ENCODE measurements at places on chromosomes 5 and 9. TPM values are rescaled to one million over a fixed set of nuclear protein-coding genes. Genes with fewer than 3 reads are reported as not detected.

DNA sequence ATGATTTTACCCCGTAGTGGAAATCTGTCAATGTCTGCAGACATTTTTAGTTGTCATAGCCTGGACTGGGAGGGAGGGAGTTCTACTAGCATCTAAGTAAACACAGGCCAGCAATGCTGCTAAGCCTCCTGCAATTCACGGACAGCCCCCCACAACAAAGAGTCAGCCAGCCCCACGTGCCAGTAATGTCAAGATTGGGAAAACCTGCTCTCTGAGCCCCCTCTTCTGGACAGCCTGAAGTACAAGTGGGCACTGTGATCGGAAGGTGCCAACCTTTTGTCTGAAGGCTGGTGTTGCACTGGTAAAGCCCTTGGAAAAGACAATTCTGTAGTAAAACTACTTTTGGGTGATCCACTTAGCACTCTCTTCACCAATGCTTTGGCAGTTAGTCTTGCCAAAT, 154.5 kb downstream of the TARS1 start:
- peak; percentile 3 for DNase-seq

- DNase-seq: no peak
Measured at GRCh38 chr9:4994166-4994890, 9.3 kb downstream of the JAK2 start.

Gene SLC34A1
- total RNA-seq: not detected

DNA sequence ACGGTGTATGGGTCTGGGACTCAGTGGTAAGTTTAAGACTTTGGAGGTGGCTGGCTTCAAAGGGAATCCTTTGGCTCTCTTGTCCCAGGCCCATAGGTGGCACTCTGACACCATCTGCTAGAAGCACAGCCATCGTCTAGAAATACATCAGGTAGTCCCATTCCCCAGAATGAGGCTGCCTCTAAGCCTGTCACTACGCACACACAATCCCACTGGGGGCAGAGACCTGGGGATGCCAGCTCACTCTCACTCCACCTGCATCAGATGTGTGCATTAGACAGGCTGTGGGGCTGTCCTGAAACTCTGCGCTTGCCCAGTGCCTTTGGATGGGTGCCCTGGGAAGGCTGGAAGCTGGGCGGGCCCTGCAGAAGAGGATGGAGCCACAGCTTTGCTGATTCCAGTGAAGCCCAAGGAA, 127.5 kb upstream of the PANK3 start:
- peak; percentile 54 for DNase-seq

DNA sequence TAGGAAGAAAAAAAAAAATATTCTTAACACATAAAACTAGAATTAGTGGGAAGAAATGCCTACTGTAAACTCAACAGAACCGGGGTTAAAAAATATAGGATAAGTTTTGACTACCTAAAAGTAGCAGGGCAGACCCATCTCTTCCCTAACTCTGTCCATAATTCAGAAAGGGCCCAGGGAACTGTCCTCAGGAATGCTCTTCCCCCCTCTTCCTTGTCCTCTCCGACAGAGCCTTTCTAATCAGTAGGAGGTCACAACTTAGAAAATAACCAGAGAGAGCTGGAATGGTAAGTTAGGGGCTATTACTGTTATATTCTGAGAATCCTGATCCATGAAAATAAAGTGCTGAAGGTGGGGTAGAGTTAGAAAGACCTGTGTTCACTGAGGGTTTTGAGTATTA, 22.2 kb downstream of the PIK3R1 start:
- no peak for DNase-seq

Gene SIT1
- not detected for total RNA-seq

Gene WHRN
- 0.20 TPM for total RNA-seq

DNA sequence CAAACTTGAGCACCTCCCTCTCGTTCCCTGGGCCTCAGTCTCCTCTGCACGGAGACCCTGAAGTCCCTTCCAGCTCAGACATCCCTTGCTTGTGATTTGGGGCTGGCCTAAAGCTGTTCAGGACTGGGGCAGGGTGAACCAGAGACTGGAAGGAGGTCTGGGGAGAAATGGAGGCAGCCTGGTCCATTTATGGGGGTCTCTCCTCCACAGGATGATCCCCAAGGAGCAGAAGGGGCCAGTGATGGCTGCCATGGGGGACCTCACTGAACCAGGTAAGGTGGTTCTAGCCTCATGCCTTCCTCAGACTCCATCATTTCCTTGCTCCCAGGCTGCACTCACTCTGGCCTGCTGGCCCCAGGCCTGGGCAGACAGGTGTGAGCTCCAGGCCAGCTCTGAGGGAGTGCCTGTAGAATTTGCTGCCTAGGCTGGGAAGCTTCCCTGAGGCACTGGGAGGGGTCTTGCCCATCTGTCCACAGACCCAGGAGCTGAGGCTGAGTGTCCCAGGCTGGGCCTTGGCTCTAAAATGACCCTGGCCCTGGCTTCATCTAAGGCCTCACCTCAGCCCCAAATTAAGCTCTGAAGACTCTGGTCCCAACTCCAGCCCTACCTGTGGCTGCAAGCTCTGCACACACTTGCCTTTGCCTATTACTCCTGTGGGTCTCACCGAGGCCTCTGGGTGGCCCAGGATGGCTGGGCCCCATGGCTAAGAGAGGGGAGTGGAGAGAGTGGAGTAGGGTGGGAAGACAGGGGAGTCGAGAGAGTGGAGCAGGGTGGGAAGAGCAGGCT, 1.9 kb downstream of the MYOZ3 start:
- no peak for DNase-seq

DNA sequence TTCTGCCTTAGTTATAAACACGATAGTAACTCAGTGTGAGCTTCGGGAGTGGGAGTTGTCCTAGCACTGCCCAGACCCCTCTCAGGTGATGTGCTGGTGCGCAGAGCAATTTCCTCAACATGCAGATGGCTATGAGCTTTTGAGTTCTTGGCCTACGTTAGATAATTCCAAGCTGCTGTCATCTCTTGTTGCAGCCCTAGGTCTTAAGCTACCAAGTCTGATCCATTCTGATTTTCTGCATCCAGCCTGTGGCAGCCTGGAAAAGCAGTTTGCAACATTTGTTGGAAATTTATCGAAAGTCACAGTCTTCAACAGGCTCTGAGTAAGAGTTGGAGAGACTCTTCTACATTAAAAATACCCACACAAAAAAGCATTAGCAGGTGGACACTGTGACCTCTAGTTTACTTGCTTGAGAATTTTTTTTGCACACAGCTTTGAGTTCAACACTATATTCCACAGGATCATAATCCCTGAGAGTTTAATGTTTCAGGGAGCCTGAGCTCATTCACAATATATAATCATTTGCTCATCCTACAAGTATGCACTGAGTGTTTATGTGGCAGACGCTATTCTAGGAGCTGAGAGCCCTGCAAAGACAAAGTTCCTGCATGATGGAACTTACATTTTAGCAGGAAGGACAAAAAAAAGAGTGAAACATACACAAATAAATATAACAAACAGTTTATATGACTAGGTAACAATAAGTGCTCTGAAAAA, 91.6 kb downstream of the UBE2QL1 start:
- DNase-seq: no peak

Gene OR1Q1
- not detected for total RNA-seq

GRCh38 chr5:37723162-37723961, 116.5 kb downstream of the GDNF start:
- DNase-seq: no peak

GRCh38 chr5:154966874-154967273, 26.0 kb downstream of the MRPL22 start:
- no peak for DNase-seq

Gene PKD2L2
- total RNA-seq: not detected

GRCh38 chr9:6024035-6024554, 8.7 kb upstream of the RANBP6 start:
- DNase-seq: peak; percentile 16

DNA sequence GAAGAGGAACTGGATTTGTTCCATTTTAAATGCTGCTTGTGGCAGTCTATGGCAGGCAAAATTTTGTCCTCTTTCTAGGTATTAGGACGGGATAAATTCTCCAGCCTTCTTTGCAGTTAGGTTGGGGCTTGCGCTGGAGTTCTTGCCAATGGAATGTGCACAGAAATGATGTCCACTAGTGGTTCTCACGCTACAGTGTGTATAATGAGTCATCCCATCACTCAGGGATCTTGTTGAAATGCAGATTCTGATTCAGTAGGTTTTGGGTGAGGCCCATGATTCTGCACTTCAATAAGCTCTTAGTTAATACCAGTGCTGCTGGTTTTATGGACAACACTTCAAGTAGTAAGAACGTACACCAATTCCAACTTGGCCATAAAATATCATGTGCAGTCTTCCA, 317.6 kb upstream of the KLF4 start:
- no peak for DNase-seq

DNA sequence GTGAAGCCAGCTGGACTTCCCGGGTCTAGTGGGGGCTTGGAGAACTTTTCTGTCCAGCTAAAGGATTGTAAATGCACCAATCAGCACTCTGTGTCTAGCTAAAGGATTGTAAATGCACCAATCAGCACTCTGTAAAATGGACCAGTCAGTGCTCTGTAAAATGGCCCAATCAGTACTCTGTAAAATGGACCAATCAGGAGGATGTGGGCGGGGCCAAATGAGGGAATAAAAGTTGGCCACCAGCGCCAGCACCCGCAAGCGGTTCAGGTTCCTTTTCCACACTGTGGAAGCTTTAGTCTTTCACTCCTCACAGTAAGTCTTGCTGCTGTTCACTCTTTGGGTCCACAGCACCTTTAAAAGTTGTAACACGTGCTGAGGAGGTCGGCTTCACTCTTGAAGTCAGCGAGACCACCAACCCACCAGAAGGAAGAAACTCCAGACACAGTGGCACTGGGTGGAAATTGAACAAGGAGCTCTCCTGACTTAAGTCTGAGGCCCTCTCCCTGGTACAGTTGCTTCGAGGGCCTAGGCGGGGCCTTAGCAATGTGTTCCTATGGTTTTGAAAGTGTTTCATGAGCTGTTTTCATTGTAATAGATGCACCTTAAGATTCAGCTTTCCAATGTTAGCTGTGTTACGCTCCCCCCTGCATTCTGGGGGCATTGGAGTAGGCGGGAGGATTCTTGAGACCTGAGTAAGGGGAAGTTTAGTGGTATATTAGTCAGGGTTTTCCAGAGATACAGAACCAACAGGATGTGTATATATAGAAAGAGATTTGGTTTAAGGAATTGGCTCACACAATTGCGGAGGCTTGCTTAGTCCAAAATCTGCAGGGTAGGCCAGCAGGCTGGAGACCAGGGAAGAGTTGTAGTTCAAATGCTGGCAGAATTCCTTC, 21.5 kb upstream of the MYO10 start:
- no peak for DNase-seq

DNA sequence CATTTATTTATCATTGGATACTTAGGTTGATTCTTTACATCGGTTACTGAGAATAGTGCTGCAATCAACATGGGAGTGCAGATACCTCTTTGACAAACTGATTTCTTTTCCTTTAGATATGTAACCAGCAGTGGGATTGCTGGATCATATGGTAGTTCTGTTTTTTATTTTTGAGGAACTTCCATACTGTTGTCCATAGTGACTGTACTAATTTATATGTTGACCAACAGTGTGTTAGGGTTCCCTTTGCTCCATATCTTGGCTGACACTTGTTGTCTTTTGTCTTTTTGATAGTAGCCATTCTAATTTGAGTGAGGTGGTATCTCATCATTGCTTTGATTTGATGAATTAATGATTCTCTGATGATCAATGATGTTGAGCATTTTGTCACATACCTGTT, 137.3 kb upstream of the PITX1 start:
- DNase-seq: no peak

GRCh38 chr5:355379-355935, 33.9 kb downstream of the AHRR start:
- peak; percentile 40 for DNase-seq

- DNase-seq: peak; percentile 51
Measured at GRCh38 chr5:94524841-94525697, 93.3 kb downstream of the KIAA0825 start.

Gene UBE2QL1
- total RNA-seq: under 0.01 TPM

DNA sequence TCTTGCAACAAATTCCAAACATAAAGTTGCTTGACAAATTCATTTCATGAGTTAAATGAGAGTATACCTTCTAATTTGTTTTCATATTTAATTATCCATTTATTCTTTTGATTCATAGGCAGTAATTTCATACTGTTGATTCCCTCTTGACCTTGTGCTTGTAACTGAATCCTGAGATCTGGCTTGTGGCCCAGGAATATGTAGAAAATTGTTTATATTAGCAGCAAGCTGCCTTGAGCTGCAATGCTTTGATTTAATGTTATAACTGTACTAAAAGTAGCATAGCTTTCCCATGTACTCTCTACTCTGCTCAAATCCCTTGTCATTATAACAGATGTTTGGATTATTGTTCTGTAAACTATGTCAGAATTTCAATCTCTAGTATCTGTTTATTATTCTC, 780.7 kb downstream of the NR2F1-AS1 start:
- no peak for DNase-seq

Gene BHMT2
- total RNA-seq: 7.7 TPM

DNA sequence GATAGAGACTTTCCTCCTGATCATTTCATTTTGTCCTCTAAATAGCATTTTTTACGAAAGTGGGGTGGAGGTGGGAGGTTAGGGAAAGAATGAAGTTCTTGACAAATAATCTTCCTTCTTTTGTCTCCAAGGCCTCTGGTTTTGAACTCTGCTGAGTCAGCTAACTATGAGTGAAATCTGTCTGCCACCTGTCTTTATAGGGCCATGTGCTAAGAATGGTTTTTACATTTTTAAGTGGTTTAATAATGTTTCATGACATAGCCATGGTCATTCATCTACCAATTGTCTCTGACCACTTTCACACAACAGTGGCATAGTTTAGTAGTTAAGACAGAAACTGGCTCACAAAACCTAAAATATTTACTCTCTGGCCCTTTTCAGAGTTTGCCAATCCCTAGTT, 7.6 kb downstream of the MAN2A1 start:
- DNase-seq: no peak

GRCh38 chr9:15961217-15961616, 408.4 kb downstream of the CCDC171 start:
- DNase-seq: no peak

GRCh38 chr5:55535199-55535905, 588 bp upstream of the PLPP1 start:
- no peak for DNase-seq

DNA sequence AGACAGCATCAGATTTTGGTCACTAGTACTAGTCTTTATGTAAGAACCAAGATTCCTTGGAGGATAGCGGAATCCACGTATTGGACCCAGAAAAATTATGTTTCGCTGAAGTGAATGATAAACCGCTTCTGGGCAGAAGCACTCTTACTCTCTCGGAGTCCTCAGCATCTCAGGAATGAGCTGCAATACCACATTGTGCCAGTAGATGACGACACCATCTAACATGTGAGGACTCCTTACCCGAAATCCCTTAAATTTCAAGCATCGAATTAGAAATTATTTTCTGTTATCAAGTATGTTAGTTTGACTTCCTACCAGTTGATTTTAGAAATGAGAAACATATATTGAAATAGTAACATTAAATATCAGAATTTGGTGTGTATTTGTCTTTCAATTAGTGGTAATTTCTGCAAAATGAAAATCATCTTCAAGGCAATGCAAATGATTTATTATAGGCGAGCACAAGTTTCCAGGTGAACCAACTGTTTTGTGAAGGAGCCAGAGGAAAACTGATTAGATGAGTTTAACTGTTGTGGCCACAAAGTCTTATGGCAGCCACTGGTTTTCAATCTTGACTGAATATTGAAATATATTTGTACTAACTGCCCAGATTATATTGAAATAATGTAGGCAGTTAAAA, 66.0 kb upstream of the CAMK4 start:
- peak; percentile 82 for DNase-seq

Gene NIPSNAP3A
- 41.2 TPM for total RNA-seq

Gene PCDHGA8
- 1.2 TPM for total RNA-seq

Gene ADAMTS19
- not detected for total RNA-seq

Gene TGFBR1
- 13.5 TPM for total RNA-seq

Gene C5orf63
- 2.4 TPM for total RNA-seq

Gene CYLC2
- total RNA-seq: not detected

GRCh38 chr5:137923856-137924255, 34.6 kb downstream of the PKD2L2 start:
- DNase-seq: peak; percentile 42

All from lung microvascular endothelial cell (primary cell).